ENCODE measurements at places on chromosomes 1 and 21. TPM values are rescaled to one million over a fixed set of nuclear protein-coding genes. Genes with fewer than 3 reads are reported as not detected.

EXTL2 gene
- total RNA-seq, result 46.3 TPM

TFAP2E gene
- 0.84 TPM for total RNA-seq

CLEC20A gene
- not detected for total RNA-seq

CFAP57 gene
- total RNA-seq, result 2.2 TPM

FAM177B gene
- total RNA-seq, result not detected

ANGPTL3 gene
- total RNA-seq, result not detected

SH2D1B gene
- total RNA-seq, result not detected

DNAJC16 gene
- 37.7 TPM for total RNA-seq

GSTM1 gene
- total RNA-seq, result 39.0 TPM

PTP4A2 gene
- total RNA-seq, result 157 TPM

DNA sequence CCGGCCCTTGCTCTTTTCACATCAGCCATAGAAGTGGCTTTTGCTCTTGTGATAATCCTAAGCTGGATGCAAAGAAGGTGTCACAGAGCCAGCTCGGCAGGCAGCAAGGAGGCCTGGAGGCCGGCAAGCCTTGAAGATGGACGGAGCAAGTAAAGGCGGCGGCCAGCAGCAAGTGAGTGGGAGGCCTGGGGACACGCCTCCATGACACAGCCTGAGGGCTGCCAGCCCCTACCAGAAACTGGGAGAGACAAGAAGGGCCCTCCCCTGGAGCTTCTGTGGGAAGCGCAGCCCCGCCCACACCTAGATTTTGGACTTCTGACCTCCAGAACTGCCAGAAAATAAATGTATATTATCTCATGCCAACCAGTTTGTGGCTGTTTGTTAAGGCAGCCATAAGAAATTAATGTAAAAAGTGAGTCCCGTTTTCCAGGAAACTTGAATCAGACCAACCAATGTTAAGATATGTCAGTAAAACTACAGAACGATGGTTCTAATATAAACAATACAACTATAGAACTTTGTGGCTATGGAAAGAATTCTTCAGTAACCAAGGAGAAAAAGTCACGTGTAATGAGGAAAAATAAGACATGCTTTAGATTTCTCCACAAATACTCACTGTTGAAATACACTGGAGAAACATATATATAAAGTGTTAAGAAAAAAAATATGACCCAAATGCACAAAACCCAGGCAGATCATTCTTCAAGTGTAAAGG is 49.9 kb downstream of the BACE2 start:
- no peak for DNase-seq

- DNase-seq, result no peak
Observed at GRCh38 chr1:244647819-244648218, 5.1 kb upstream of the DESI2 start.

DNA sequence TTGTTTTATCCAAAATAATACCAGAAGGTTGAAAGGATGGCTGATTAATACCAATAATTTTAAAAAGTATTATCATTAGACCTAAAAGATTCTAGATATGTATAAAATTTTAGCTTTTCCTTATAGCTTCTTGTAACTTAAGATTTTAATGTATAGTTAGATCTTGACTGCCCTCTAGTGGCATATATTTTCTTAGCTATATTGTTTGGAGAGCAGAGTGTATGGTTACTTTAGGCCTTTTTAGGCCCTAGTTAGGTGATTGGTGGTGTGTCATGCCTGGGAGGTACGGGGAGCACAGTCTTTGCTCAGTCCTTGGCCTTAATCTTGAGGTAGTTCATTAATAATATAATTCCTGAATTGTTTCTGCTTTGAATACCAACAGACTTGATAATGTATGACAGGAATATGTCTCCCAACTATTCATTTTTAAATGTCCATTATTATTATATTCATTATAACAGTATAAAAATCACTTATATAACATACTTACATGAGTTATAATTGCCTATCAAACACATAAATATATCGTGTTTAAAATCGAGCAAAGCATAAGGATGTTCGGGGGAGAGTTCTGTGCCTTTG is 328.4 kb downstream of the ZP4 start:
- DNase-seq, result no peak

DNA sequence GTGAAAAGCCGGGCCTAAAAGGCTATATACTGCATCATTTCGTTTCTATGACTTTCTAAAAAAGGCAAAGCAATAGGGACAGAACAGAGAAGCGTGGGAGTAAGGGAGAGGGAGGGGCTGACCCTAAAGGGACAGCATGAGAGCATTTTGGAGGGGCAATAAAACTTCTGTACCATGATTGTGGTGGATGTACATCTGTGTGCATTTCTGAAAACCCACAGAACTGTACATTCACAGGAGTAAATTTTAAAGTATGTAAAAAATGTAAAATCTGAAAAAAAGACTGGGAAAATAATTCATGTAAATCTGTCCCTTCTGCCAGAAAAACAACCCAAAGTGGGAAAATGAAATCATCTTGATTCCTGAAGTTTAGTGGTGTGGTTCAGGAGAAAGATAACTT is 235.4 kb downstream of the CENPF start:
- DNase-seq, result no peak

- no peak for DNase-seq
Observed at GRCh38 chr1:244068567-244068966, 17.5 kb downstream of the ZBTB18 start.

DNA sequence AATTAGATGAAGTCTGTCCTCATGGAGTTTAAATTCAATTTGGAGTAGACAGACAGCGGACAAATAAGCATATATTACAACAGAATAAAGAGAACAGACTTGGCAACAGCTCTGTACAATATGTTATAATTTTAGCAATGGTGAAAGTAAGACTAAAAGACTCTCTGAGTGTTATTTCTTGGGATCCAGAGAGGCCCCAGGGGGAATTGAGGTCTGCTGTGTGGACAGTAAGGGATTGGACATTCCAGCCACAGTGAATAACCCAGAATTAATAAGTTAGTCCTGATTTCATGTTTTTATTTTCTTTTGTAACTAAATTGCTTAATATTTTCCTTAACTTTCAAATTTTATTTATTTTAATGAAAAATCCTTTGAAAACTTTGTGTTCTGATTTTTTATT is 101.7 kb downstream of the PATJ start:
- DNase-seq, result no peak

DNA sequence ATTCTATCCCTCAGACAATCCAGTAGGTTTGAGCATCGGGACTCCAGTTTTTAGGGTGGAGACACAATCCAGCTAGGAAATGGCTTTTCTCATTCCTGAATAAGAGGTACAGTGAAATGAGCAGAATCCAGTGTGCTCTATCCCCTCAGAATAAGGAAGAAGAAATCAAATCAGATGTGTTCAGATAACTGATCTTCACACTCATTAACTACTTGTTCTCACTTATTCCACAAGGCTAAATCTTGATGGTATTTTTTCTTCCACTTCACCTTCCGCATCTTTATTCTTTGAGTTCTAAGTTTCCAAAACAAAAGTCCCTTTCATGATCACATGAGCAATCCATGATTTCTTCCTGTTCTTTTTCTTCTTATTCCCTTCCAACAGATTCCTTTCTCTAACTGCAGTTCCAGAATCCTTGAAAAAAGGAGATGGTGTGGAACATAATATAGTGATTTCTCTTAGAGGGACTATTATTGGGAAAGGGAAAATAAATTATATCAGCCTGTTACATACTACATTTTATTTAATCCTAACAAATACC is 1.7 kb downstream of the SYT11 start:
- DNase-seq, result no peak

DNA sequence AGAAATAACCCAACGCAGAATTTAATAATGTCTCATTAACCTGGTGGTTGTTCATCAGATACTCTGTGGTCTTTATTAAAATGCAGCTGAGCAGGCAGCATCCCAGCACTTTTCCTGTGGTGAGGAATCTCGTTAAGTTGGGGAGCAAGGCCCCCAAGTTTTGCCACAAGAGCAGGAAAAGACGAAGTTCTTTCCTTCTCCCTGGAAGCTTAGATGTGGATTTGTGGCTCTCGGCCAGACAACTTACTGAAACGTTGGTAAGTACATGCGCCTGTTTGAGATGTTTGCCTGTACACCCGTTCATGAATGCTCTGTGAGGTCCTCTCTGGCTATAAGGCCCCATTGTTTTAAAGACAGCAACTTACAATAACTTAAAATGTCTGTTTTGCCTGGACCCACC is 34.3 kb upstream of the PDE9A start:
- no peak for DNase-seq

DNA sequence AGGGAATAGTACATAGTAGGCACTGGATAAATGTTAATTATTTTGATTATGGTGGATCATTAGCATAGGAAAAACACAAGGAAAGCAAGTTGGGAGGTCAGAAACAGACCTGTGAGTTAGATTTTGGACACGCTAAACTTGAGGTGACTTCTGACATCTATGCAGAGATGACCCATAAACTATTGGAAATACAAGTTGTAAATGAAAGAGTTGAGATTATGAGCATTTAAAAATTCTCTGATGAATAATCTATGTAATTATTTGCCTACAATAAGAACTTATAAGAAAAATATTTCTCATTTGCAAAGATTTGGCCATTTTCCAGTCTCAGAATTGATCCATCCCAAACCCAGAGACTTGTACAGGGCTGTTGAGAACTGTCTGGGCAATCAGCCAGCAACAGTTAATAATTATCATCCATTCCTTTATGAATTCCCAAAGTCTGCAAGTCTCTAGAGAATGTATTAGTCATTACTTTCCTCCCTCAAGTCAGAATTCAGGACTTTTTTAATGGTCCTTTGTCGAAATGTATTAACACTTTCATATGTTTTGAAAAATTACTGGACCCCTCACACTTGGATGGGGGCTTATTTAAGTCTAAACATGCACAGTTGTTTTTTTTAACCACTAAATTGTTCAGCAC is 19.4 kb upstream of the SLAMF6 start:
- no peak for DNase-seq

- DNase-seq, result no peak
Observed at GRCh38 chr1:244231572-244232315, 180.7 kb downstream of the ZBTB18 start.

DNA sequence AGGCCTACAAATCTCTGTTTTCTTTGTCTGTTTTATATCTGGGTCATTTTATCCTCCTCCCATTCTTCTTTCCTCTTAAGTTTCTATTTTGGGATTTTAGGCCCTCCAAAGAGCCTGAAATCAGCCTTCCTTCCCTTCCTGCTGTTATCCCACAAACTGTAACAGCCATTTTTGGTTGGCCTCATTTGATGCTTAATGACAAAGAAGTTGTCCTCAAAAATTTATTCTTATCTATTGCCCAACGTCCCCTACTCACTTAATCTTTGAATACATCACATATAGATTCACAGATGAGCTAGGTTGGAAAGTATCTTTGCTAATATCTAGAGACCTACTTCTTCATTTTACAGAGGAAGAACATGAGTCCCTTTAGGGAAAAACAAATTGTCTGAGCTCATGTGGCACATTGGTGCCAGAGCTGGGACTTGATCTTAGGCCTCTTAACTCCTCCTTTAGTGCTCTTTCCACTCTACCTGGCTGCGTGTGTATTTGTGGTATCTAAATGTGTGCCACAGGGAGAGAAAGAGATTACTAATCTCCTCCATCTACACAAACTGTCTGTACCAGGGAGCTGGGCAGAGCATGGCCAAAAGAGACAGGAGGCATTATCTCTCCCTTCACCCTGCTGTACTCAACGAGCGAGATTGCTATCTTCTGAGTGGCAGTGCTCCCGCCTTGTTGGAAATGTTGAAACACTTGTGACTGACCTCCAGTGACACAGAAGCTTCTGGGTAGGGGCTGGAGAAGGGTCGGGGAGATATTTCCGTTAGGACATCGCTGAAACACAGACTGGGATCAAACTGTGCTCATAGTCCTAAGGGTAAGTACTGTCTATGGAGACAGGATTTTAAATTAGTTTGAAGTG is 30.1 kb downstream of the RHEX start:
- no peak for DNase-seq

GRCh38 chr1:220371324-220371723 is 99.1 kb upstream of the RAB3GAP2 start:
- DNase-seq, result no peak

- no peak for DNase-seq
Observed at GRCh38 chr1:237863234-237863633, 27.5 kb downstream of the ZP4 start.

DNA sequence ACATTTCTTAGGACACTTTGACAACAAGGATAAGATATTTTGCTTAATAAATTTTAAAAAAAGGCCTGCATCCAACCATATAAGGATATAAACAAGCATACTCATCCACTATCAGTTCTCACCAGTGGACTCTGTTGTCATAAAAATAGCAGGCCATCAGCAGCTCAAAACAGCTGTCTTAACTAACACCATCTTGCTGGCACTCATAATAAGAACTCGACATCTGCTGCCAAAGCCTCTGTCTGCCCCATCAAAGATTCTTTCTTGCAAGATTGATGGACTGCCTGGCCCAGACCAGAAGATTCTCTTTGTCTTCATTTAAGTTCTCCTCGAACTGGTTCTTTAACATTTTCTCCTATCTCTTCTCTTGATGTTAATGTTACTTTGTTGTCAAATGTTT is 10.1 kb downstream of the JMJD4 start:
- no peak for DNase-seq
